ENCODE measurements at places on chromosomes 13 and 19.

GRCh38 chr13:39326469-39327171, 276.4 kb downstream of the LHFPL6 start:
- no peak for DNase-seq

GRCh38 chr19:34838248-34838647, 65.2 kb upstream of the ZNF599 start:
- DNase-seq = no peak

DNA sequence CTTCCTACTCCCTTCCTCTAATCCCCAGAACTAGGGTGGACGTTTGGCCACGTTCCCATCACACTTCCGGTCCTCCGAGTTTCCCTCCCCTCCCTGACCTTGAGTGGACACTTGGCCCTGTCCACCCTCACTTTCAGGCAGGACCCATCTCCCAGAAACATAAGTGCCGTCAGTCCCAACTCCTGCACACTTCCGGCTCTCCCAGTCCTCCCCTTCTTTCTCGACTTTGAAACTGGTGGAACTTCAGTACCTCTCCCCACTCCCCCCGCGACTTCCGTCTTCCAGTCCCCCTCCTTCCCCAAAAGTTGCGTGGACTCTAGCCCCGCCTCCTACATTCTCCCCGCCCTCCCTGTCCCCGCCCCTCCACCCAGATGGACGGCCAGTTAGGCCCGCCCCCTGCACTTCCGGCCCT, 278 bp upstream of the ZNF274 start:
- DNase-seq = no peak

- peak; percentile 45 for DNase-seq
Observed at GRCh38 chr19:13850910-13851733, 25.8 kb upstream of the NANOS3 start.

DNA sequence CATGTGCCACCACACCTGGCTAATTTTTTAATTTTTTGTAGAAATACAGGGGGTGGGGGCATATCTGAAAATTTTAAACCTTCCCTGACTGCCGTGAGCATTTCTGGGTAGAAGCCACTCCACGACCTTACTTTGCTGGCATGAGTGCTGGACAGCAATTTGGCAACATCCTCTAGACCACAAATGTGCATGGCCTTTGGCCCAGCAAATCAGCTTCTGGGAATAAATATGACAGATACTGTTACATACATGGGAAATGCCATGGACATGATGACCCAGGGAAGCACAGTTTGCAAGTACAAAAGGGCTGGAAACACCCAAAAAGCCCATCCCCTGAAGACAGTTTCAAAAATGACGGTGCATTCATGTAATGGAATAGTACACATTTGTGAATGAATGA, 3.2 kb upstream of the PVR start:
- DNase-seq = no peak

DNA sequence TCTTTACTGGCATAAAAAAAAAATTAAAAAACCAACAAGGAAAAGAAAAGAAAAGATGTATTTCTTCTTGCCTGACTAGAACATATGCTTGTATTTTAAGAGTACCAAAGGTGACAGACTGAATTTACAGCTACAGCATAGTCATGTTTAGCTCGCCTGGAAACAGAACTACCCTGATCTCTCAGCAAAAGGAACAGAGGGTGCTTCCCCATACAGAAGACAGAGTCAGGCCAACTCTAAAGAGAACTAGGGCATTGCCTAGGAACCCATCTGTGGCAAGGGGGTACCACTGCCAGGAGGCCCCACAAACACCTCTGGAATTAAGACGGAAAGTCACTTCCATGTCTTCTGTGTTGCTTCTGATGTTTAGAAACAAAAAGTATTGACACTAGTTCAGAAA, 252.1 kb upstream of the STARD13 start:
- DNase-seq = no peak

DNA sequence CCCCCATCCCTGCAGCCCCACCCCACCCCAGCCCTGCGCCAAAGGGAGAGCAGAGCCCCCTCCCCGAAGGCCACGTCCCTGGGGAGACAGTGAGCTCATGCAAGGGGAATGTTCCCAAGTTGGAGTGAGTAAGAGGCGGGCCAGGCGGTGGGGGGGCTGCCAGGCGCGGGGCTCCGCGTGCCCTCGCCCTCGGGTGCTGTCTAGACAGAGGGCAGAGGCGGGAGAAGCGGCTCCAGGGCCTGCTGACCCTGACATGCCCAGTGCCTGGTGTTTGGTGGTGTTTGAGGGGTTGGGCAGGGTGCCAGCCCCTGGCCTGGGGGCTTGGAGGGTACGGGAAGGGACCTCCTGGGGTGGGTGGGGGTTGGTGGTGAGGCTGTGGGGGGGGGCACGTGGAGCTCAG, 1.0 kb downstream of the FSTL3 start:
- DNase-seq = no peak

DNA sequence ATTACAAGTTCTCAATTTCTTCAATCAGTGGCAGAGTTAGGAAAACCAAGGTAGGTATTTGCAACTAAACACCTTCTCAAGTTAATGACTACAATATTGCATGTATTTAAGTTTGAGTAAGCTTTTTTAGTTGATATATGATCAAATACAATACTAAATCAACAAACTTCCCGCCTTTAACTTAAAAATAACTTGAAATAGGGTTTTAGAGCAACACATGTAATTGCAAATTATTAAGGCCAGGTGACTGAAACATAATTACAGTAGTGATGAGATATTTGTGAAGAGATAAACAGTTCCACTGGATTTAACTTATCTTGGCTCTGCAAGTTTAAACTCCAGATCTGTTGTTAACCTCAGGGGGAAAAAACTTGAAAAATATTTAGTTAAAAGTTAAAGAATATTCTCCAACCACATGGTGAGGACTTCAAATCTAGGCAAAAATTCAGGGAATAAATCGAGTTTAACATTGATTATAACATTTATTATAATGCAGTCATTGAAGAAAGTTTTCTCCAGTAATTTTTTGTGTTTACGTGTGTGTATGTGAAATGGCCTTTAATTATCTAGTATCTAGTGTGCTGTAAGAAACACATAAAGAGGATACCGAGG, 3.6 kb downstream of the DACH1 start:
- no peak for DNase-seq

DNA sequence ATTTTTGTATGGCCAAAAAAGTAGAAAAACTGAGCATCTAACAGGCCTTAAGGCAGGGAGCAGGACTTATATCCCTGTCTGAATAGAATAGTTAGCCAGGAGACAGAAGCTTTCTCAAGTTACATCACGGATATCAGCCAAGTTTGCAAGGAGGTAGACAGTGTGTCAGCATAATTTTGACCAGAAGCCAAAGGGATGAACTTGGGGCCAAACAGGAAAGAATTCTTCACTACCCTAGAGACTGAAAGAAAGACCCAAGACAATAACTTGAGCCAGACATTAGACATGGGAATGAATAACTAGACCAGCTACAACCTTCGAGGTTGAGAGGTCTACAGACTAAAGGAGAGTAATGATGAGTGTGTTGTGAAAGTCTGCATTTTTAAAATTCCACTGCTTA, 48.1 kb upstream of the PCDH9 start:
- DNase-seq = no peak

DNA sequence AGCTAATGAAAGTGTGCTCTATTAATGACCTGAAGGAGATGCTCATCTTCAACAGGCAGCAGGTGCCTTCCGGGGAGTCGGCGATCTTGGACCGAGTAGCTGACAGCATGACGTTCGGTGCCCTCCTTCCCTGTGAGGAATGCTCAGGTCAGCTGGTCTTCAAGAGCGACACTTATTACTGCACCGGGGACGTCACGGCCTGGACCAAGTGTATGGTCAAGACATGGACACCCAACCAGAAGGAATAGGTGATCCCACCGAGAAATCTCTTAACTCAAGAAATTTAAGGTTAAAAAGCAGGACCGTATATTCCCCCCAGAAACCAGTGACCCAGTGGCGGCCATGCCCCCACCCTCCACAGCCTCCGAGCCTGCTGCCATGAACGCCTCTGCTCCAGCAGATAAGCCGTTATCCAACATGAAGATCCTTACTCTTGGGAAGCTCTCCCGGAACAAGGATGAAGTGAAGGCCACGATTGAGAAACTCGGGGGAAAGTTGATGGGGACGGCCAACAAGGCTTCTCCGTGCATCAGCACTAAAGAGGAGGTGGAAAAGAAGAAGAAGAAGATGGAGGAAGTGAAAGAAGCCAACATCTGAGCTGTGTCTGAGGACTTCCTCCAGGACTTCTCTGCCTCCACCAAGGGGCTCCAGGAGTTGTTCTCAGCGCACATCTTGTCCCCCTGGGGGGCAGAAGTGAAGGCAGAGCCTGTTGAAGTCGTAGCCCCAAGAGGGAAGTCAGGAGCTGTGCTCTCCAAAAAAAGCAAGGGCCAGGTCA, 22.8 kb upstream of the ANKRD10 start:
- no peak for DNase-seq

DNA sequence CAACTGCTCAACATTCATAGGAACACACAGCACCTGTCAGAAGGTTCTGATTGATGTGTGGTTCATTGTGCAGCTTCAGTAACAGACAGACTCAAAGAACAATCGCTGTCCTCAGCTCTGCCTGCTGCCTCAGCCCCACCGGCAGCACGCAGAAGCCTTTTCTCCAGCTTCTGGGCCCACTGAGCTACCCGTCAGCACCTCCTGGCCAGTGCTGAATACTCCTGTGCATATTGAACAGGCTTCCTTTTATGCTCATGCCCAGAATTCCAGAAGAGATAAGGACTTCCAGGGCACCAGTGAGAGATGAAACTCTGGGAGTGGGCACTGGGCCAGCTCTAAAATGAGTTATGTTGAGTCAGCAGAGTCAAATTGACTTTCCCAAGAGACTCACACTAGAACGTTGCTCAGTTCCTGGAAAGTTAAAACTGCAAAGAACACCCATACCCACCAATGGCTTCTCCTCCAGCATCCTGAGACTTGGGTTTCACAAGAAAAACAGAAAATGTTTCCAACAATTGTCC, 119.3 kb downstream of the COL4A1 start:
- no peak for DNase-seq

DNA sequence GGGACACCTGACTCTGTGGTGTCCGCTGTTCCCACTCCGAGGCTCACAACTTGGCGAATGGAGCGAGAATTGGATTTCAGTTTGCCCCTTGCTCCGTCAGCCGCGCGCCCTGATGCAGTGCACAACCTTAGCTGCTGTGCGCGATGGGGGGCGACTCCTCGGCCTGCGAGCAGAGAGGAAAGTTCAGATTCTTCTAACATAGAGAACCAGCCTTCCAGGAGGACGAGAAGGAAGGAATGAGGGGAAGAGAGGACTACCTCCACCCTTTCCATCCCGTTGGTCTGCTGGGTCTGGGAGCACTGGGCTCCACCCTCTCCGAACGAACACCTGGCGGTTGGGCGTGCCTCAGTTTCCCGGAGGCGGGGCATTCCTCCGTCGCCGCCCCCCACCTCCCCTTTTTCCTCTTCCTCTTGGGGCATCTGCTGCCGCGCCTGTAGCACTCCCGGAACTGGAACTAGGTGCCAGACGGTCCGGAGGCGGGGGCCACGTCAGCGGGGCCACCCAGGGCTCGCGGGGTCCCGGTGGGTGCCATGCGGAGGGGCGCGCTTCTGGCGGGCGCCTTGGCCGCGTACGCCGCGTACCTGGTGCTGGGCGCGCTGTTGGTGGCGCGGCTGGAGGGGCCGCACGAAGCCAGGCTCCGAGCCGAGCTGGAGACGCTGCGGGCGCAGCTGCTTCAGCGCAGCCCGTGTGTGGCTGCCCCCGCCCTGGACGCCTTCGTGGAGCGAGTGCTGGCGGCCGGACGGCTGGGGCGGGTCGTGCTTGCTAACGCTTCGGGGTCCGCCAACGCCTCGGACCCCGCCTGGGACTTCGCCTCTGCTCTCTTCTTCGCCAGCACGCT, at the start of gene KCNK6:
Gene KCNK6 (plus strand): TSS at position 425 of the 838 bp plus-strand sequence. CDS start 106 bp downstream, at position 531.
- peak; percentile 47 for DNase-seq

- DNase-seq = no peak
Observed at GRCh38 chr13:71156550-71156949, 710.5 kb downstream of the DACH1 start.

GRCh38 chr13:43411741-43412140, 375.0 kb downstream of the ENOX1 start:
- no peak for DNase-seq

DNA sequence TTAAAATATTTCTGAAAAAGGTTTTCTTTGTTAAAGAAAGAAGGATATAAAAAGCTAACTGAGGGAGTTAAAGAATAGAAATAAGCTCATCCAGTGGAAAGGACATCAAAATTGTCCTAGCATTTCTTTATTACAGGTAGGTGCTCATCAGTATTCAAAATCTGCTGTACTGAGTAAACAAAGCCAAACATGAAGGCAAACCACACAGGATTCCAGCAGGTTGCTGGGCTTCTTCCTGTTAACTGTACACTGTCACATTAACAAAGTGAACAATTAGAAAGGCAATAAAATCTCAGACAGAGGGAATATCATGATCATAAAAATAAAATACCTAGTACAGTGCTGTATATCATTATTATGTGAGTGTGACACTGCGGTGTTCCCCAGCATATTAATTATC, 1541.0 kb downstream of the SLITRK5 start:
- DNase-seq = no peak

DNA sequence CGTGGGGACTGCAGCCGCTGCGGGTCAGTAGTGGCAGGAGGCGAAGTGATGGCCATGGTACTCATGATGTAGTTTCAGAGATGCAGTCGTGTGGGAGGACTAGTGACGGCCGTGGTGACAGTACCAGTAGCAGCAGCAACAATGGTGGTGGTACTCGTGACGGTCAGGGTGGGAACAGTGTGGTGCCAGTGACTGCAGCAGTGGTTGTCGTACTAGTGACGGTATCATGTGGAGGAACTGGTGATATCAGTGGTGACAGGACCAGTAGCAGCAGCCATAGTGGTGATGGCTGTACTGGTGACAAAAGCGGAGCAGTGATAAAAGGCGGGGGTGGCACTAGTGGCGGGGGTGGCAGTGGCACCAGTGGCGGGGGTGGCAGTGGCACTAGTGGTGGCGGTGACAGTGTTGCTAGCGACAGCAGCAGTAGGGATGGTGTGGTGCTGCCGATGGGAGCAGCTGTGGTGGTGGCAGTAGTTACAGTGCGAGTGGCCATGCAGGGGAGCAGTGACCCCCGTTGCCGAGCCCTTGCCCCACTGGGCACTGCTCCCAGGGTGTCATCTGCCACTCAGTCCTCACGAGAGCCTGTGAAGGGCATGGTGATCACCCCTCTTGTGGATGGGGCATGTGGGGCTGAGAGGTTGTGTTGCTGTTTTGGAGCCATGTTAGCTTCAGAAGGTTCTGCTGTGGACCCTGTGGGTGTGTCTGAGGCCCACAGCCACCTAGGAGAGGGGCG, 22.7 kb downstream of the ADPRHL1 start:
- DNase-seq = no peak

Measured in stimulated activated CD4-positive, alpha-beta T cell treated with anti-CD3 and anti-CD28 coated beads, TNF-alpha, amount 100 ng/mL, for 4 hours (primary cell).